ENCODE measurements at places on chromosomes 7 and 10.

DNA sequence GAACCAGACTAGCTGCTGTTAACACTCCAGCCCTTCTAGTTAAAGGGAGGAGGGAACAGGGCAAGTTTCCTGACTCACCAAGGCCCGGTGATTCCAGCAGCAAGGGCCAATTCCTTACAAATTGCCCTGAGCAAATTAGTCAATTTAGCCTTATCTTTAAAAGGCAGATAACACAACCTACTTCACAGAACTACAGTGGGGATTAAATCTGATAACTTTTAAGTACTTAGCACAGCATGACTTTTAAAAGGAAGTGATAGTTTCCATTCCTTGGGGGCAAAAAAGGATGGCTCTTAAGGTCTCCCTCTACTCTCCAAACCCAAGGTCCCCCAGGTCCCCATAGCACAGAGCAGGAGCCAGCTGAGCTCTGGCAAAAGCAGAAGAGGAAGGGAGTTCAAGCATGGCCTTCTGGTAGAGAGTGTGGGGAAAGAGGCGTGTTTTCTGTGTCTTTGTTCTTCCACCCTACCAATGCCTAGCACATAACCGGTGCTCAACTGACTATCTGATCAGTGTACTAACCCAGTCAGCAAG lies 4.0 kb downstream of the CDCA7L start:
- no peak for DNase-seq

GRCh38 chr7:42768045-42768444 lies 143.8 kb downstream of the C7orf25 start:
- no peak for DNase-seq

GRCh38 chr10:96280859-96281258 lies 9.5 kb upstream of the BLNK start:
- no peak for DNase-seq

DNA sequence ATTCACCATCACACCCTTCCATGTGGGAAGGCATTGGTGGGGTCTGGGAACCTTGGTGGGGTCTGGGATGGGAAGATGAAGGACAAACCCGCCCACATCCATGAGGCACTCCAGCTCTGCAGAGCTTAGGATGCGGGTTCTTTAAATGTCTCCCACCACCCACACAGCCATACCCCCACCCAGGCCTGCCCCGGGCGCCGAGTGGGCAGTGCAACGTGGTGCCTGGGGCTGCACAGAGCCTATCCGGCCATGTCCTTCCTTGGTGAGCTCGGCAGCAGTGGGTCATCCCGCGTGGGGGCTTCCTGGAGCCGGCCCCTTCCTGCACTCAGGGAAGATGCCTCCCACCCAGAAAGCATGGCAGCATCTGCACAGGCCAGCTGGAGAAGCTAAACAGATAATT lies 163.5 kb upstream of the TCERG1L start:
- no peak for DNase-seq

DNA sequence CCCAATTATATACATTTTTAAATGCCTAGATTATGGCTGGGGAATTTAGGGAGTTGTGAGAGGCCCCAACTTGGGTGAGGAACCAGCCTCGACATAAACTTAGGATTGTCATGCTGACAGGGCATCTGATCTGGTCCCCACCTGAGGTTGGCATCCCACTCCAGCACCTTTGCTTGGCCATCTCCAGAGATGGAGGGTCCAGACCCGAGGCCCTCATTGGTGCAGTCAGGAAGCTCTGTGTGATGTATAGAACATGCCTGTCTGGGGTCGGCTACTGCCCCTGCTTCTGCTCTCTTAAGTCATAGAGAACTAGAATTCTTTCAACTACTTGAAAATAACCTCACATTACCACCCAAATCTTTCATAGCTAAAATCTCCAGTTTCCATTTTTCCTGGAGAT lies 153.8 kb downstream of the NRF1 start:
- DNase-seq: no peak

DNA sequence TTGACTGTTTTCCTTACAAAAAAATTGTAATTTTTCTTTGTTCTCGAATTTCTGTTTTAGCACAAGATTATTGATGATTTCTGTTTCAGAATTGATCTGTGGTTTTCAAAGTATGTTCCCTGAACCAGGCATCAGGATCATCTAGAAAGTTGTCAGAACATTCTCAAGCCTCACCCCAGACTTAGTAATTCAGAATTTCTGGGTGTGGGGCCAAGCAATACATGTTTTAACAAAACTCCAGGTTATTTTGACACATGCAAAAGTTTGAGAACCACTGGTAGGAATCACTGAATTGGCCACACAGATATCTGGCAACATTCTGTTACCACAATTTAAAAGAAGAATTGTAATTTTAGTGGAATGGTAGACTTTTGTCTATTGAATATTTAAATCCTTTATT lies 1173.9 kb upstream of the LRRTM3 start:
- DNase-seq: no peak

DNA sequence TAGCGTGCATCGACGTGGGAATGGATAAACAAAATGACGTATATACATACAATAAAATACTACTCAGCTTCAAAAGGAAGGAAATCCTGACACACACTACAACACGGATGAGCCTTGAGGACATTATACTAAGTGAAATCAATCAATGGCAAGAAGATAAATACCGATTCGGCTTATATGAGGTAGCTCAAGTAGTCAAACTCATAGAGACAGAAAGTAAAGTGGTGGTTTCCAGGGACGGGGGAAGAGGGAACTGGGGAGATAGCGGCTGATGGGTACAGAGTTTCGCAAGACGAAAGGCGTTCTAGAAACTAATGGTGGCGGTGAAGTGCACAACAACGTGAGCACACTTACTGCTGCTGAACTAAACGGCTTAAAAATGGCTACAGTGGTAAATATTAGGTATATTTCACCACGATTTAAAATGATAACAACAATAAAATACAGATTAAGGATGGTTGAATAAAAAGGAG lies 516.7 kb downstream of the PARD3 start:
- DNase-seq: peak; percentile 11

- DNase-seq: no peak
Observed at GRCh38 chr7:155660059-155660757, 15.7 kb downstream of the RBM33 start.

- no peak for DNase-seq
Observed at GRCh38 chr7:139893461-139893860, 64.4 kb downstream of the TBXAS1 start.

GRCh38 chr10:51066231-51066630 lies 8.1 kb upstream of the PRKG1 start:
- DNase-seq: no peak

GRCh38 chr10:132341017-132341416 lies 9.0 kb downstream of the LRRC27 start:
- no peak for DNase-seq

DNA sequence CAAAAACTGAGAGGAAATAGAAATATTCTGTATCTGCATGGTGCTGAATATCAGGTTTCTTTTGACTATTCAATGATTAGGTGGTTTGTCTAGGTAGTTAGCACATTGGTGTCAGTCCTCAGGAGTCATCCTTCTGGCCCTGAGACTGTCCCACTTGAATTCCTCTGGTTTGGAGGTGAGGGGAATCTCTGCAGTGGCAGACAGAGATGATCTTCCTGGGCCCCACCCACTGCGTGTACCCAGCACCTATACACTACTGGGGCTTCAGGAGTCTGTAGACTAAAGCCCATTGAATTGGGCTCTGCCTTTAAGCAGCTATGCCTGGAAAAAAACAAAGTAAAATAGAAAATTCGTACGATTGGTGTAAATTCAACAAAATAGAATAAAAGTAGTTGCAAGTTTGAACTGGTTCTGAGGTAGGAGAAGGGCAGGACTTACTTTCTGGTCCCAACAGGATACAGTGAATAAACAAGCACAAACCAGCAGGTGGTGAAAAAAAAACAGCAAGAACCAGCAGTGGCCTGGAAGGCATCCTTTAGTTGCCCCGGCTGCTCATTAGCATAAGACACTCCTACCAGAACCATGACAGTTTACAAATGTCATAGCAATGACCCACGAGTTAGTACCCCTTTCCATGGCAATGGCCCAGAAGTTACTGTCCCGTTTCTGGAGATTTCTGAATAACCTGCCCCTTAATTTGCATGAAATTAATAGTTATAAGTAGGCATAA lies 1.7 kb downstream of the LIPM start:
- DNase-seq: no peak

DNA sequence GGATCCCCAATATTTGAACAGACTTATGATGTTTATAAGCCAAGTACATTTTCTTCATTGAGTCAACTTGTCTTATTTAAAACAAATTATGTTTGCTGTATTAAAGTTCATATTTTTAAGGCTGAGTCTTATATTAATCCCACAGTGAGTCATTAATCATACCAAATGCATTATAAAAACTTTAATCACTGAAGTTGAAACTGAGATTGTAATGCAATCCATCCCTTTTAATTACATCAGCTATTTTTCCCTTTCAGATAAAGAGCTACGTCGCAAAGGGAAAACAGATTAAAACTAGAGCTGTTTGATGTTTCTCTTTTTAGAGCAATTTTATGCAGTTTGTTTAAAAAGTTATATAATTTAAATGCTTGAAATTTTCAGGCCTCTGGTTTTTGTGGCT lies 183.0 kb downstream of the ARID5B start:
- no peak for DNase-seq

DNA sequence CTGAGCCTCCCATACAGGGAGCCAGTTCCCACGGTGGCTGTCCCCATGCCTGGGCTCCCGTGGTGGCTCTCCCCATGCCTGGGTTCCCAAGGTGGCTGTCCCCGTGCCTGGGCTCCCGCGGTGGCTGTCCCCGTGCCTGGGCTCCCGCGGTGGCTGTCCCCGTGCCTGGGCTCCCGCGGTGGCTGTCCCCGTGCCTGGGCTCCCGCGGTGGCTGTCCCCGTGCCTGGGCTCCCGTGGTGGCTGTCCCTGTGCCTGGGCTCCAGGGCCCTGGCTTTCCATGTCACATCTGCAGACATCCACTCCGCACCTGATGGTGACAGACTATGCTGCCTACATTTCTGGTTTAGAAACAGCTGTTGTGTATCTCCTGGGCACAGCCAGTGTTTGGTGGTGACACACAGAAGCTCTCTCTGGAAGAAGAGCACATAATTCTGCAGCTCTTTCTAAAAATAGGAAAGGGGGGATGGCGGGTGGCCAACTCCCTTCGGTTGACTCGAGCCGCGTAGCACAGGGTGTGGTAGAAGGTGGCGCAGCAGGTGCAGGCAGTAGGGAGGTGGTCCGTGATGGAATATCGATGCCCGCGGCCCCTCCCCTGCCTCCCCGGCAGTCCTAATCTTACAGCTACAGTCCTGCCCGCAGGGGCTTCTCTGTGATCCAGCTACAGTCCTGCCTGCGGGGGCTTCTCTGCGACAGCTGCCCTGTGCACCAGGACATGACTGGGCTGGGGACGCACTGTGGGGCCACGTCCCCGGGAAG lies 251.2 kb downstream of the DNAJB6 start:
- DNase-seq: peak; percentile 40
